Stimulated activated CD8-positive, alpha-beta memory T cell treated with anti-CD3 and anti-CD28 coated beads, Interleukin-15, amount 100 ng/mL, for 4 hours (primary cell): ENCODE measurements at places on chromosomes 1 and 21.

GRCh38 chr1:218878369-218878768 lies 295.3 kb upstream of the LYPLAL1 start:
- no peak for DNase-seq

- no peak for DNase-seq
These were observed 13.8 kb upstream of the THEM5 start for GRCh38 chr1:151867321-151867720.

- DNase-seq, result no peak
These were observed 158.8 kb upstream of the NFIA start for GRCh38 chr1:60923389-60924087.

GRCh38 chr1:185733818-185734735 lies at the start of gene HMCN1:
HMCN1 (plus strand) TSS chr1:185734391; CDS start chr1:185734780, 389 bp downstream.
- DNase-seq, result no peak

DNA sequence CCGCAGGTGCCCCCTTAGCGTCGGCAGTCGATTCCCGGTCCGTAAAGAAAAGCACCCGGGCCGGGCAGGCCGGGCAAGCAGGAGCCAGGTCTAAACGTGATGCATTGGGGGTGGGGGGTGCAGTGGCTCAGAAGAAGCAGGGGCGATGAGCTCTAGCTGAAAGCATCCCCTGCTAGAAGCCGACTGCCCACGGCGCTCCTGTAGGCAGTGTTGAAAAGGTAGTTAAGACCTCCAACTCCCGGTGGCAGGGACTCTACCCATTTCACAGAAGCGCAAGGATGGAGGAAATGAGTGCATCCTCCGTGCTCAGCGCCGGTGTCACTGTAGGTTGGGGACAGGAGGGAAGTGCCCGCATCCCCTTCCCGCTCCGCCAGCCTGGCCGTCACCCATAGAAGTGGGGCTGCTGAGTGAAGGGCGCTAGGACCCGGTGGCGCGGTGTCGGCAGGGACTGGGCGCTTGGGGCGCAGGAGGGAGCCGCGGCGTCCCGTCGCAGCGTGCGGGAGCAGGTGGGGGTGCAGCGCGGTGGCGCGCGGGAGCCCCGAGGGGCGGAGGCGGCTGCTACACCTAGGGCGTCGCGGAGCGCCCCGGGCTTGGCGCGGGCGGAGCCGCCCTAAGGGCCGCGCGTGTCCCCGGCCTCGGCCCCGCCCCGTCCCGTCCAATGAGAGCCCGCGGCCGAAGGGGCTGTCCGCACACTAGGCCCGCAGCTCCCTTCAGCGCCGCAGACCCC lies at the start of gene WNT2B:
Gene WNT2B (plus strand): TSS at position 688 of the 727 bp plus-strand sequence. CDS start 298 bp downstream, outside the sequence.
- no peak for DNase-seq

DNA sequence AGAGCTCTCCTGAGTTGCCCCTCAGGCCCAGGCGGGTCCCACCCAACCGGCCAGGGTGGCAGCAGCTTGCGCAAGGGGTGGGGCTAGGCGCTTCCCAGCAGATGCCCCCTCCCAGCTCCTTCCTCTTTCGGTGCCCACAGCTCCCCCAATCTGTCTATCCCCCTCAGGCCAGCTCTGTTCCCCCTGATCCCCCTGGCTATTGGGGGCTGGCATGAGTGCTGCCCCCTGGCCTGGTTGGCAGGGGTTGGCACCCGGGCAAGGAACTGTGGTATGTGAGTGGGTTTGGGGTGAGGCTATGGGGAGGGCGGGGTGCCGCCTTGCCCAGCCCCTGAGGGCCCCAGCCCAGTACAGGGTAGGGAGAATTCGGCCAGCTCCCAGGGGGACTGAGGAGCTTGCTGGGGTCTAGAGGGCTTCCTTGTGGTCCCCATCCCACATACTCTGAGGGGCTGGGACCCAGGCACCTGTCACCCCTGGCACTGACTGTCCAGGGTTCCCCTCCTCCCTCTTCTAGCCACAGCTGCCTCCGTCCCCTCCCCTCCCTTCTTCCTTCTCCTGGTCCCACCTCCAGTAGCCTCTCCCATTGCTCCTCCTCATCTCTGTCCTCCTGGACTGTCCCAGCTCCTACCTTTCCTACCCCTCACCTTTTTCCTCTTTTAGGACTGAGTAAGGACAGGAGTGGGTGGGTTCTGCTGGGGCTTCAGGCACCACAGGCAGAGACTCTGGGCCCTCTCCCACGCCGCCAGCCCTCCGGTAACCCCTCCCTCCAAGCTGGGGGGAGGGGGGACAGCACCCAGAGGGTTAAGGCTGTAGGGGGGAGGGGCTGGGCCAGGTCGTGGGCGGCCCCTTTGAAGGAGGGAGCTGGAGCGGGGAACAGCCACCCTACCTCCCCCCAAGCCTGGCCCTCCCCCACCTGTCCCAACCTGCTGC lies 5.7 kb downstream of the ZBTB7B start:
- DNase-seq, result no peak

GRCh38 chr1:113855630-113856400 lies 15.7 kb downstream of the PTPN22 start:
- DNase-seq, result no peak

DNA sequence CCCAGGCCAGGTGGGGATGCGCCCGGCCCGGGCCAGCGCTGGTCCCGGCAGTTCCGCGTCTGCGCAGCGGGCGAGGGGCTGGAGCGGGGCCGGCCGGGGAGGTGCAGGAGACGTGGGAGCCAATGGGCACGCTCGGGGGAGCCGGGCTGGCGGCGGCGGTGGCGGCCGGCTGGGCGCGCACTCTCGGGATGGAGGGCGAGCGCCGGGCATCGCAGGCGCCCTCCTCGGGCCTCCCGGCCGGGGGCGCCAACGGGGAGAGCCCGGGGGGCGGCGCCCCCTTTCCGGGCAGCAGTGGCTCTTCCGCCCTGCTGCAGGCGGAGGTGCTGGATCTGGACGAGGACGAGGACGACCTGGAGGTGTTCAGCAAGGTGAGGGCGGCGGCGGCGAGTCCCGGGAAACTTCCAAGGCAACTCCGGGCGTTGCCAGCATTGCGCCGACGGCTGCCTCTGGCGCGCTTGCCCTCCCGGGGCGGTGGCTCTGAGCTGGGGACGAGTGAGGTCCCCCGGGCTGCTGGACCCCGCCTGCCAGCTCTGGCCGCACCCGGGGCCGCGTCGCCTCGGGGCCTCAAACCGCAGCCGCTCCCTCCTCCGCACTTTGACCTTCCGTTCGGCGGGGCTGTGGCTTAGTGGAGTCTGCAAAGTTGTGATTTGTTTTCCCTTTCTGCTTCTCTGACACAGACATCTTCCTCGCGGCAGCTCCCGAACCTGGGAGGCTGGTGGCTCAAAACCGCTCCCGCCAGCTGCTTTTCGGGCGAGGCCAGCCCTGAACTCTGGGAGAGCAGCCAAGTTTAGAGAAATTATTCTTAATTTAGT lies at the start of gene SNX7:
Gene SNX7 (plus strand): TSS at position 178 of the 812 bp plus-strand sequence. CDS start 11 bp downstream, at position 189.
- DNase-seq, result no peak

DNA sequence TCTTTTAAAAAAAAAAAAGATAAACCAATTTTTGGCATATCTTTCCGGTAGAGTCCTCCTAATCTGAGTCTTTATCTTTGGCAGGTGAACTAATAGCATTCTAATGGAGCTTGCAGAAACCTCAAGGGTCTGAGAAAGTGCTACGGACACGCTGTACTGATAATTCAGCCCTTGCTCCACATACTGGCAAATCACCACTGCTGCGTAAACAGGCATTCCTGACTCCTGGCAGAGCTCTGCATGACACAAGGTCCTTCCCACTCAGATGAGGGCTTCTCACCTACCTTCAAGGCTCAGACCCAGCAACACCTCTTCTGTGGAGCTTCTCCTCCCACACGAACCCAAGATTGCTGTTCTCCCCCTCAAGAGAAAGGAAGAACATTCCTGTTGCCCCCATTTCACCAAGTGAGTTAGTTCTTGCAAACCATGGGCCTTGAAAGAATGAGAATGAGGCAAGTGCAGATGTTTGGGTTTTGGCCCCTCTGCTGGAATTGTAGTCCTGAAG lies 48.0 kb downstream of the LYST start:
- no peak for DNase-seq

GRCh38 chr1:156489166-156489934 lies 11.2 kb downstream of the MEF2D start:
- DNase-seq, result peak; percentile 42

GRCh38 chr1:165580931-165581871 lies 37.4 kb downstream of the LRRC52 start:
- DNase-seq, result no peak

- DNase-seq, result peak; percentile 71
These were observed at the start of gene PINK1 for GRCh38 chr1:20633190-20634064. PINK1 (plus strand) TSS chr1:20633458; CDS start chr1:20633549, 91 bp downstream.

- DNase-seq, result no peak
These were observed 5.7 kb downstream of the F3 start for GRCh38 chr1:94535879-94536278.

DNA sequence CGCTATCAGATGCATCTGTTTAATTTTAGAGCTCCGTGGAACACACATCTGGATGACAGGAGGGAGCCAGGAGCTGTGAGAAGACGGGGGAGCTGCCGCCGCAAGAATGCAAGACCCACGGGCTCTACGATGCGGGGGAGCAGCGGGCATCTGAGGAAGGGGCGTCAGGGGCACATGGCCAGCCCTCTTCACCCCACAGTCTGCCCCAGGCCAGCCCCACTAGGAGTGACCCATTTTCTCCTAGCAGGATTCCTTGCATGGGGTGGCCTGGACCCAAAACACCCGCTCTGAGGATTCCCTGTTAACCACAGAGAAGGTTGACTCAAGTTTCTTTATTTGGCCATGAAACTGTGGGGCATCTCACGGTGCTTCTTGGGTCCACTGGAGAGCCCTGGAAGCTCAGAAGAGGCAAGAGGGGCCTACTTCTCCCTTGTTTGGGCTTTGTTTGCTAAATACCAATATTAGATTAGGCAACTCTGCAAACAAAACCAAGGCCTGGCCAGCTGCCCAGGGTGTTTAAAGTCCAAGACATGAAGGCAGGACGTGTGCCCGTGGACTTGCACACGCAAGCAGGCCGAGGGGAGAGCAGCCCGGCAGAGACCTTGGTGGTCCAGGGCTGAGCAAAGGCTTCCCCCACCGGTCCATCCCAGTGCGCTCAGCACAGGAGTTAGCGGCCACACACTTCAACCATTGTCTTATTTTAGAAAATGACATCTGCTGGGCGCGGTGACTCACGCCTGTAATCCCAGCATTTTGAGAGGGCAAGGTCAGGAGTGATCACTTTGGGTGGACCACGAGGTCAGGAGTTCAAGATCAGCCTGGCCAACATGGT lies 89.8 kb downstream of the DHRS3 start:
- DNase-seq, result no peak
